CD8-positive, alpha-beta memory T cell (primary cell): ENCODE measurements at places on chromosomes 7 and 10.
A peak's percentile ranks its signal among the peaks of the same experiment; 100 is the strongest.

DNA sequence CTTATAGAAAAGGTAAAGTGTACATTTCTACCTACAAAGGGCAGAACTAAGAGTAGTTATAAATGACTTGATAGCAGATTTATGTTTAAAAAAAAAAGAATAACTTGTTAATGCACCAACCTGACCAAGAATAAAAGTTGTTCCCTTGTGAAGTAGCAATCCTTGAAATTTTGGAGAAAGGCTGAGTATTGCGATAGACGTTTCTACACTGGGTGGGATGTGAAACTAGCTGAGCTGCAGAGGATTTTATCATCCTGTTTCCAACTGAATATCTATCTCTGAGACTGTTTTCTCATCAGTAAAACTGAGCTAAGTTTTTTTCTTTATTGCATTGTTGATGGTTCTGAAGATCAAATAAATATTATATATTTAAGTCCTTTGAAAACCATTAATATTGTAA, 14.6 kb downstream of the MDFIC start:
- no peak for DNase-seq

DNA sequence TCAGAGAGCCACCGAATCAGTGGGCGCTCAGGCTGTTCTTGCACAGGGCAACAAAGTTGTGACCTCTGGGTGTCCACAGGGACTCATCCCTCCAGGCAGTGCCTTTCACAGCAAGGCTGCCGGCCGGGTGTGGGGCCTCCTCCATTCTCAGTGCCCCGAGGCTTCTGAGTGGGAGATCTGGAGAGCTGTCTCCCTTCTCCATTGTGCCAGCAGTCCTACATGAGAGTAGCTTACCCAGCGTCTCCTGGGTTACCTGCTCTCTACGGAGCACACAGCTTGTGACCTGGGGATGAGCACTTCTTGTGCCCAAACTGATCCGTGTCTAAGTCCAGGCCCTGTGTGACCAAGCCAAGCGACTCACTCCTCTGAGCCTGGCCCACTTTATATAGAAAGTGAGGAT, 240.9 kb upstream of the GRB10 start:
- DNase-seq: no peak

DNA sequence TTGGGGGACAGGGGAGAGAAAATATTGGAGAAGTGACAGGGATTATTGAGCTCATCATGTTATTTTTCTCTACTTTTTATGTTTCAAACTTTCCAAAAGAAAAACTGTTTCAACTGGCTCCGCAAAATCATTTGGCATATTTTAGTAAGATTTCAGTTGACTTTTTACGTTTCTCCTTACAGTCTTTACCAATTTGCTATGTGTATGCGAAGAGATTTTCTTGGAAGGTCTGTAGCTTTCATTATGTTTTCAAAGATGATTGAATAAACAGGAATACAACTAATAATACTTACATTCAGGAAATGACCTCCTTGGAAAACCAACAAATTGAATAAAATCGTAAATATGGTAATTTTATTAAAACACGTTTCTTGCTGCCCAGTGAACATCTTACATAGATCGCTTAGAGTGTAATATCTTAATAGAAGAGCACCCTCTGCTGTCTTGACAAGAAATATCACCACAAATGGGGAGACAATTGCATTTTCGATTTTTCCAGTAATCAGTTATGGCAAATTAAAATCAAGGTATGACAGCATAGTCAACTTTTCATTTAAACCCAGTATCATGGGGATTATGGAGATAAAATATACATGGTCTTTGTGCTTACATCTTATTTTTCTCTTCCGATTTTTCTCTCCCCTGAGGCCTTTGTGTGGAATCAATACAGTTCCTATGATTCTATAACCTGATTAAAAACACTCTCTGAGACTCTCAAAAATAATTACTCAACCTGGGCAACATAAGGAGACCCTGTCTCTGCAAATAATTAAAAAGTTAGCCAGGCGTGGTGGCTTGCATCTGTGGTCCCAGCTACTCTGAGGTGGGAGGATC, 43.1 kb downstream of the MBL2 start:
- no peak for DNase-seq

DNA sequence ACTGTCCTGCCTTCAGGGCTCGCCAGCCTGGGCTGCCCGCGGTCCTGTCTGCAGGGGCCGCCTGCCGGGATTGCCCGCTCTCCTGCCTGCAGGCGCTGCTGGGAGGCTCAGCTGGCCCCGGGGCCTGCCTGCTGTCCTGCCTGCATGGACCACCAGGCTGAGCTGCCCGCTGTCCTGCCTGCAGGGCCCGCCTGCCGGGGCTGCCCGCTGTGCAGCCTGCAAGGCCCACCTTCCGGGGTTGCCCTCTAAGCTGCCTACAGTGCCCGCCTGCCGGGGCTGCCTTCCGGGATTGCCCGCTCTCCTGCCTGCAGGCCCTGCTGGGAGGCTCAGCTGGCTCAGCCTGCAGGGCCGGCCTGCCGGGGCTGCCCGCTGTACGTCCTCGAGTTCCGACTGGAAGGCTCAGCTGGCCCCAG, 164.4 kb downstream of the GLRX3 start:
- peak; percentile 12 for DNase-seq

GRCh38 chr7:158695726-158696452, 8.7 kb downstream of the NCAPG2 start:
- peak; percentile 33 for DNase-seq

DNA sequence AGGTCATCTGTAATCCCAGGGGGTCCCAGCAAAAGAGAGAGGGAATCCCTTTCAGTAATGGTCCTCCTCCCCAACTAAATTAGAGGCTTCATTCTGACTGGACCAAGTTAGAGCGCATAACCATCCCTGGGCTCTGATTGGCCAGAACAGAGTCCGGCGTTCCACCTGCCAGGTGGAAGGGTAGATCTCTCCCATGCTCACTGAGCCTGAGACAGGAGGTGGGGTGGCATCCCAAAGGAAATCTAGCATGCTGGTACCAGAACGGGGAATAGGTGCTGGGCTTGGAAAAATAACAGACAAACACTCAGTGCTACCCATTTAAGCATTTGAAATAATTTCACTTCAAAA, 21.0 kb upstream of the TSPAN33 start:
- DNase-seq: no peak

GRCh38 chr10:97547962-97548361, 24.6 kb upstream of the ANKRD2 start:
- no peak for DNase-seq

- DNase-seq: no peak
Observed at GRCh38 chr10:4257939-4258465, 473.0 kb upstream of the KLF6 start.

DNA sequence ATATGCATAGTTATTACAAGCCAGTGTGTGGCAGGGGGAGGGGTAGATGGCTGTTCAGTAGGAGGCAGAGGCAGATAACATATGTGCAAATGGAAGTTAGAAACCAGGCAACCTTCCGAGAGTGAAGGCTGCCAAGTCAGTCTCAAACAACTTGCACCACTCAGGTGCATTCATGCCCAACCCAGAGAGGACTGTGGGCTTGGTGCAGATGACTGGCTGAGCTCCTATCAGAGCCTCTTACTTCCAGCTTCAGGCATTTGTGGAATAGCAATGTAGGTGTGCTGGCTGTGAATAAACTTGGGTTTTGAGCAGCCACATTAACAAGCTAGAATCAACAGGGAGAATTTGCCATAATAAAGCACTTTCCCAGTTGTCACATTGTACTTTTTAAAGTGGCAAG, 789.8 kb downstream of the PHTF2 start:
- DNase-seq: no peak

DNA sequence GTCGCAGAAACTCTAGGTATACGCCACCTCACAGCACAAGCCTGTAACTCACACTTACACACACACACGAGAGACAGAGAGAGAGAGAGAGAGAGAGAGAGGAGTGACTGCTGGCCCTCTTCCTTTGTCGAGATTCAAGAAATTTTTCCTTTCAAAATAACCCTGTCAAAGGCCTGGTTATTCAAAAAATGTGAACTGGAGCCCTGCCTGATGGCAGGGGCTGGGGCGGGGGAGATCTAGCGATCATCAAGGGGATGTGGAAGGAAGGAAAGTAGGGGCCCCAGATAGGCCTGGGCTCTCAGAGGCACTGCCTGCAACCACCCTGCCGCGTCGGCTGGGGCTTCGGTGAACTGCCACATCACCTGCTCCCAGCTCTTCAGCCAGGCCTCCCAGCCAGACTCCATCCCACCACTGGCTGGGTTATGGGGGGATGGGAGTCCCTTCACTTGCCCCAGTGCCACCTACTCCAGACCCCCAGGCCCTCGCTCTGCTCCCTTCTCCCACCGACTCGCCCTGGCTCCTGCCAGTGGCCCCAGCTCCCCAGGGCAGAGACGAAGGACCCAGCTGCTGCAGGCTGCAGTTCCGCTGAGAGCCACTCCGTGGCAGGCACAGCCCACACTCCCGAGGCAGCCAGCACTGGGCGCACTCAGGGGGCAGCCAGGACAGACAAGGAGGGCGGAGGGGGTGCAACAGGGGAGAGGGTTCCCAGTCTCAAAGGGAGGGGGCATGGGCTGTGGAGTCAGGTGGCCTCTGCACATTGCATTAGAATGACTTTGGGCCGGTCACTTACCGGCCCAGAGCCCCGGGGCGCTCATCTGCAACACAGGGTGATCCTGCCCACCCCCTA, 15.3 kb downstream of the KCNH2 start:
- peak; percentile 55 for DNase-seq

- no peak for DNase-seq
Observed at GRCh38 chr10:15632456-15633091, 87.1 kb downstream of the ITGA8 start.

- peak; percentile 52 for DNase-seq
Observed at GRCh38 chr7:3043544-3044371, at the start of gene CARD11. TSS of gene CARD11 (minus strand) at chr7:3043867. CDS start at chr7:2958506, 85,361 bp downstream.

- no peak for DNase-seq
Observed at GRCh38 chr7:23018750-23019149, 4.8 kb upstream of the HYCC1 start.

DNA sequence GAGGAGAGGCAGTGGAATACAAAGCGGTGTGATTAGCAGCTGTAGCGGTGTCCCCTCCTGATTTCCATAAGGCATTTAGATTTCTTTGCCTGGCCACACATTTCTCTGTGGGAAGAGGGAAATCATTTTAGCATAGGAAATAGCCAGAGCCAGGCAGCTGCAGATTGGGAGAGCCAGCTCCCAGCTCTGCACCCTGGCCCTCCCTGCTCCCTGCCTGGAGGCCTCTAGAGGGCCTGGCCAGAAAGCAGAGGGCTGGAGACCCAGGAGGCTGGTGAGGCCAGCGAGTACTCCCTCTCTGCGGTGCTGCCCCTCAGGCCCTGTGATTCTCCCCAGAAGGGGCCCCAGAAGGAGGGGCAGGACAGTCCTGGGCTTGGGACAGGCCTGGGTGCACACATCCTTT, 85.7 kb downstream of the C10orf105 start:
- DNase-seq: no peak

DNA sequence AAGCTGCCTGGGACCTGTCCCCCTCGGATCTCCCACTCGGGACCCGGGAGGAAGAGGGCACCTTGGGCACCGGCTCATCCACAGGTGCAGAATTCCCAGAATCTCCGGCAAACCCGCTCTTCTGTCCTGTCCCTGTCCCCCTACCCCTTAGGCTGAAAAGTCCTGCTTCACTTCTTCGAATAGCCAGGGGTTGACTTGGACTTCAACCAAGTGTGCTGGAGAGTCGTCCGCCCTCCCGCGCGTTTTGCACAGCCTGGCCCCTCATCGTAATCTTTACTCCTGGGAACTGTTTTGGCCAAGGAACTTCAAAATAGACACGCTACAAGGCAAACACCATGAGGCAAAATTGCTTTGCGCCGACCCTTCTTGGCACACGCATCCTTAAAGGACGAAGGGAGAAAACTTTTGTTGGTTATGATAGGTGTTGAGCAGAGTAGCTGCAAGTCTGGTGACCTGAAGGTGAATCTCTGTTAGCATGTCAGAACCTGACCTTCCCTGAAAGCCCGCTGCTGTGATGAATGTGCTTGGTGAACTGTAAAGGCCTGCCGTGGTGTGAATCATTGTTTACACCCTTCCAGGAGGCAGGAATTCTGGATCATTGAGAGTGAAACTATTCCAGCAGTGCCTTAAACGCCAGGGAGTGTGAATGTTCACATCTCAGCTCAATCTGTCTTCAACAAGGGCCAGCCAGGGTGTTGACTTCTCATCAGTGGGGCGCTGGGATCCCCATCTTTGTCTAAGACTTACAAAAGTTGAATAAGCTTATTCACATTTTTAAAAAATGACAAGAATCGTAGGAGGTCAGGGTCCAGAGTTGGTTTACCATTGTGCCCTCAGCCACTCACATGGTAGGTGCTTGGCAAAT, 589 bp upstream of the RAPGEF5 start:
- no peak for DNase-seq

DNA sequence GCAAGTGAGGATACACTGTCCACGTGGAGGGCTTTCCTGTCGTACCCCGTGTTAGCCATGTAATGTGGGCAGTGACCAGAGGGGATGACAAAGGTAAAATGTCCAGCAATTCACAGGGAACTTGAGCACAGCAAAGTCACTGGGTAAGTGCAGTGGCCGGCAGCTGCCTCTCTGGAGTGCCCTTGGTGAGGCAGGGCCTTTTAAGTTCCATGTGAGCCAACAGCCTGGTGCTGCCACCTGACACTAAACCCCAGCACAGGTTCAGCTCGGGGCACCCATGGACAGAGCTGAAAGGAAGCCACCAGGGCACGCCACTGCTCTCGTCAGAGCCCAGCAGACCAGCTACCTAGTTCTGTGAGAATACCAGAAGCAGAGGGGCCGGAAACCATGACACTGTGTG, 168.3 kb downstream of the PRKAG2 start:
- no peak for DNase-seq

GRCh38 chr7:74332373-74333176, 43.4 kb downstream of the CLIP2 start:
- no peak for DNase-seq

DNA sequence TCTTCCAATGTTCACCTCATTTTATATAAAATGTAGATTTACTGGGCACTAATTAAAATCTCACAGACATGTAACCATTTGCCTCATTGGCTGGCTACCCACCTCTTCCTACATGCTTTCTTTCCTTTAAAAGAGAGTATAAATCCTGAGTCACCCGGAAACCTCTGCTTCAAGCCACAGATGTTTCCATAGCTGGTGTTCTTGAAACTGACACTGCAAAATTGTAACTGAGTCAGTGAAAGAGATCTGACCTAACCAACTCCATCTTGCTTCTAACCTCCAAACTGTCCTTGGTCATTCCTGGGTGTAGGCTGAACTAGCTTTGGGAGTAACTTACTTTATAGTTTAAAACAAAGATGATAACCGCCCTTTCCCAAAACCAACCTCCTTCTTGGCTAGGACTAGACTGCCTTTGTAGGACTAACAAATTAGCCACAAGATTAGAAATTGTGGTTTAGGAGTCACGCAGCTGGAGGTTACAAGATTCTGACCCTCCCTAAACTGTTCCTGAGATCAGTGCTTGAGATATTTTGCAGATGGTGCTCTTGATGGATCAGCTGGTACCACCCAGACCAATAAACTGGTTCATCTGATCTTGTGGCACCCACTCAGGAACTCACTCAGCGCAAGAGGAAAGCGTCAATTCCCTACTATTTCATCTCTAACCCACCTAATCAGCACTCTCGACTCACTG, 33.5 kb downstream of the SVOPL start:
- DNase-seq: no peak

DNA sequence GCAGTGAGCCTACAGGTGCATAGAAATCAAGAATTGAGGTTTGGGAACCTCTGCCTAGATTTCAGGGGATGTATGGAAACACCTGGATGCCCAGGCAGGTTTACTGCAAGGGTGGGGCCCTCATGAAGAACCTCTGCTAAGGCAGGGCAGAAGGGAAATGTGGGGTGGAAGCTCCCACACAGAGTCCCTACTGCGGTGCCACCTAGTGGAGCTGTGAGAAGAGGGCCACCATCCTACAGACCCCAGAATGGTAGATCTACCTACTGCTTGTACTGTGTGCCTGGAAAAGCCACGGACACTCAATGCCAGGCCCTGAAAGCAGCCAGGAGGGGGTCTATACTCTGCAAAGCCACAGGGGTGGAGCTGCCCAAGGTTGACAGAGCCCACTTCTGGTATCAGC, 533.5 kb downstream of the GPAM start:
- DNase-seq: no peak
